Dorsolateral prefrontal cortex (tissue), 122 donors: ENCODE measurements at places on chromosomes 12 and 14. TPM values are rescaled to one million over a fixed set of nuclear protein-coding genes. Genes with fewer than 3 reads are reported as not detected.

DNA sequence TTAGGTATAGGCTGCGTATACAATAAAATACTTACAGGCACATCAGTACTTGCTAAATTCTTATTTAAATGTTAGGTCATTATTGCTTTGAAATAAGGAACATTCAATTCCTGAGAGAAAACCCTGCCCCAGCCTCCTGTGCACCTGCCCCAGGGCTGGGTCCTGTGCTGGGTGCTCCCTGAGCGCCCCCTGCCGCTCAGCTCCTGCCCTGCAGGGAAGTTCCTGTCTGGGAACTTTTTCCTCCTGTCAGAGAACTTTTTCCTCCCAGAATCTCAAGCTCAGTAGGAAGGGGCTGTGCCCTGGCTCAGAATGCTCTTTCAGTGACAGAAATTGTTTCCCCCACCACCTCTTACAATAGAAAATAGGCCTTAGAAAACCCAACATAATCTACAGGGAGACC lies 751.1 kb downstream of the TMEM121 start:
- DNase-seq = no peak

GRCh38 chr12:79597910-79598309 lies 92.9 kb downstream of the PAWR start:
- no peak for DNase-seq

The TMEM120B gene
- 18.1 TPM for total RNA-seq

The CDCA3 gene
- 1.3 TPM for total RNA-seq

DNA sequence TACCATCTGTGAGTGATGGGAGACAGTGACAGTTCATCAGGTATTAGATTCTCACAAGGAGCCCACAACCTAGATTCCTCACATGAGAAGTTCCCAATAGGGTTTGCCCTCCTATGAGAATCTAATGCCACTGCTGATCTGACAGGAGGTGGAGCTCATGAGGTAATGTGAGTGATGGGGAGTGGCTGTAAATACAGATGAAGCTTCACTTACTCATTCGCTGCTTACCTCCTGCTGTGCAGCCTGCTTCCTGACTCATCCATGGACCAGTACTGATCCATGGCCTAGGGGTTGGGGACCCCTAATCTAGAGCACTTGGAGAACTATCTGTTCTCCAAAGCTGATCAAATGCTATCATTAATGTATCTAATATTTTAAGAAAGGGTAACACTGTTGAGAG lies 17.7 kb downstream of the CLEC2D start:
- DNase-seq = no peak
